ENCODE measurements at places on chromosomes 3 and 15.

GRCh38 chr15:87881026-87881425, 375.5 kb downstream of the NTRK3 start:
- no peak for DNase-seq

- no peak for DNase-seq
Observed at GRCh38 chr15:73190189-73190601, 137.9 kb downstream of the NEO1 start.

- peak; percentile 37 for DNase-seq
Observed at GRCh38 chr3:189132231-189132671, 39.5 kb upstream of the TPRG1 start.

- DNase-seq: no peak
Observed at GRCh38 chr3:12900885-12901411, 59.6 kb upstream of the RPL32 start.

DNA sequence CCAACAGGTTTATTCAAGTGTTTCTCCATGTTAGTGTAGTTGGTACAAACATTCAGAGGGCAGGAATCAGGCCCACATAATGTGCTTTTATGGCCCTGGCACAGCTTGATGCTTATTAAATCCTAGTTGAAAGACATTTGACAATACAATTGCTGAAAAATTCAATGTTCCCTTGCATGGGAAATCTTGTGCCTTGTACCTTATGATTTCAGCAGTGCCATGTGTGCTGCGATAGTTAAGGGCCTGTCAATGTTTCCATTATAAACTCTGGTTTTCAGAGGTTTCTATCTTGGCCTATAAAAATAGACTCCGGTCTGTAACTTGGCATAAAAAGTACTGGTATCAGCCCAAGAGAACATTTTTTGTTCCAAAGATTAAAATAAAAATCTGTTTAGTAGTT, 207.2 kb downstream of the TBC1D5 start:
- no peak for DNase-seq

GRCh38 chr15:31272558-31273257, 53.9 kb upstream of the KLF13 start:
- DNase-seq: no peak

DNA sequence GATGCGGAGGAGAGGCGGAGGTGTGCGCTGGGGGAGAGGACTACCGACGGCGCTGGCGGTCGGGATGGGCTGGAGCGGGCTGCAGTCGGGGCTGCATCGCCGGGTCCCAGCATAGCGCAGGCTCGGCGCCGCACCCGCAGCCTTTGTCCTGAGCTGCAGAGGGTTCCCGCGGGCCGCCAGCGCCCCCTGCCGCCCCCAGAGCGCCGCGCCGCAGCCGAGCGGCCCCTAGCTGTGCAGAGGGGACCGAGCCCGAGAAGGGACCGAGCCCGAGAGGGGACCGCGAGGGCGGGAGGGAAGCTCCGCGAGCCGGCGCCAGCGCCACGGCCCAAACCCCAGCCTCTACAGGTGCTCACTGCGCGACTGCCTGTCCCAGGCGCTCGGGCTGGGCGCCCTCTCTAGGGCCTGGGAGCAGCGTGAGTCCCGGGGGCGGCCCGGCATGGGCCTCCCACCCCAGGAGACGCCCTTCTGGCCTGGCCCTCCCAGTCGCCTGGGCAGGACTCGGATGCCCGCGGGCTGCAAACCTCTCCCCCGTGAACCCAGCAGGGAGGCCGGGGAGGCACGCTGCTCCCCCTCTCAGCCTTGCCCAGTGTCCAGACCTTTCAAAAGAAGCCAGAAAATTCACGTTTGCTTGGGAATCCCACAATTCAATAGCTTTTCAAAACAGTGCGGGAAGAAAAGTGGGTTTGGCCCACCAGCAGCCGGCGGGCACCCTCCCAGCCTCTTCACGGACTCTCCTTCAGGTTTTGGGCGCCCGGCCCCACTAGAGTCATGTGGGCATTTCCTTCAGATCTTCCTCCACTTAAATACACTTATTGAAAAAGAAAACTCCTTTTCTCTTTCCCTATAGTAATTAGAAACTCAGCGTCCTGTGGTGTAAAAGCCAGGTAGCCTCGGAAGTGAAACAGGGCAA, 134.7 kb downstream of the TPRA1 start:
- DNase-seq: peak; percentile 46

GRCh38 chr3:81753416-81754027, 7.9 kb downstream of the GBE1 start:
- no peak for DNase-seq

GRCh38 chr3:39141171-39141995, 12.0 kb downstream of the CSRNP1 start:
- no peak for DNase-seq

DNA sequence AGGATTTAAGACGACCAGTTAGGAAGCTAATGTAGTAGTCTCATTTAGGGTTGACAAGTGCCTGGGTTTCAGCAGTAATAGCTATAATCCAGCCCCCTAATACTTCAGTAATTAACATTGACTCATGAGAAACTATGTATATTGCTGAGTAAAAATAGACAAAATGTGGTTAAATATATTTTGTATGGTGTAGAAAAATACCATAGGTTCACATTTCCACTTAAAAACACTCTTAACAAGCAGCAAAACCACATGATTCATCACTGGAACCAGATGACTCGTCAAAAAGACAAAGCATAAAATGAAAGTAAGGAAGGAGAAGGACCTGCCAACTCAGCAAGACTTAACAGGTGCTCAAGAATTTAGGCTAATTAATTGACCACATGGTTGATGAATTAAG, 288.9 kb downstream of the EFHB start:
- DNase-seq: no peak

- no peak for DNase-seq
Observed at GRCh38 chr3:94616833-94617232, 554.0 kb downstream of the NSUN3 start.

GRCh38 chr15:89521605-89522004, 25.2 kb upstream of the RHCG start:
- no peak for DNase-seq

GRCh38 chr3:159843840-159844730, 144.6 kb upstream of the IL12A start:
- no peak for DNase-seq

GRCh38 chr3:60081381-60082095, 1031.7 kb upstream of the CFAP20DC start:
- DNase-seq: no peak

DNA sequence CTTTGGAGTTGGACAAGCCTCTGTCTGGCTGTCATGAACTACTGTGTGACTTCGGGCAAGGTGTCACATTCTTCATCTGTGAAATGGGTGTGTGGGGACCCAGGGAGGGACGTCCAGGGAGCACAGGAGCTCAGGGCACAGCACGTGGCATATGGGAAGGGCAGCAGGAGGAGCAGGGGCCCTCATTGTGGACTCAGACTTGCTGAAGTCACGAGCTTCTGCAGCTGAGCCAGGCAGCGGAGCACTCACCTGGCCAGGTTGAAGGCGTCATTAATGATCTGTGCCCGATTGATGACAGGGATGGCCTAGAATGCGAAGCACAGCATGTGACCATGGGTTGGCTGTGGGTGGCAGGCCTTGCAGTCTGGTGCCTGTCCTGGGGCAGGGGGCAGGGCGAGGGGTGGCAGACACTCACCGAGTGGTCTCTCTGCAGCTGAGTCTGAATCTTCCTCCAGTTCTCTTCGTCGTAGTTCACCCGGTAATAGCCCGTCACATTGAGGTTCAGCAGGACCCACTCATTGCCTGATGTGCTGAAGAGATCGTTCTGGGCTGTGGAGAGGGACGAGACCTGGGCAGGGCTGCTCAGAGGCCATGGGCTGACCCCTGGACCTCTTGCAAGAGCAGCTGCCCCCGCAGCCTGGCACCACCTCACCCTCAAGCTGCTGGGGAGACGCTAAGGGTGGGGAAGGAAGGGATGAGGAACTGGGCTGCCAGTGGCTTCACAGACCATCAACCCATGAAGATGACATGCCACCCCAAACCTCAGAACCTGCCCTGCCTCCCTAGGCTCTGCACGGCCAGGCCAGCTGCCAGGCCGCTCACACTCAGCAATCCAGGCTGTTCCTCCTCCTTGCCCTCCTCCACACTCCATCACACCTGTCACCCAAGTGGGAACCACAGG, 15.4 kb downstream of the ANPEP start:
- no peak for DNase-seq

DNA sequence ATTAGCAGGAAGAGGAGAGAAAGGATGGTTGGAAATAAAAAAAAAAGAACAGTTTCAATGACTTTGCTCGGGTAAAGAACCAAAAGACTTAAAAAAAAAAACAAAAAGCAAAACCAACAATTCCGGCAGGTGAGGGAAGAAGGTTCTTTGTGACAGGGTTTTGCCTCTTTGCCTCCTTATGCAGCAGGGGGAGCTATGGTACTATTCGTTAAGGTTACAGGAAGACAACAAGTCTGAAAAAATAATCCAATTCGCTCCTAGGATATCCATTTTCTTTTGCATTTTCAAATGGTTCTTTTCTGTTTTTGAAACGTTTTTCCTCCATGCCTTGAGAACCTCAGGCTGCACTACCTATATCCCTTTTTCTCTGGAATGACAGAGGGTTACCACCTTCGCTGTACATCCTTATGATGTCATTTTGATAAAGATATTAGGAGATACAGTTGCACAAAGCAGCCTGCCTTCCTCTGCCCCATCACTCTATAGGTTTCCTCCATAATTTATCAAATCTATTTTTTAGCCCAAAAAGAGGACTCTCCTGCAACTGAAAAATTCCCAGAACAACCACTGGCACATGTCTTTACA, 55.0 kb downstream of the CFAP20DC start:
- DNase-seq: no peak

DNA sequence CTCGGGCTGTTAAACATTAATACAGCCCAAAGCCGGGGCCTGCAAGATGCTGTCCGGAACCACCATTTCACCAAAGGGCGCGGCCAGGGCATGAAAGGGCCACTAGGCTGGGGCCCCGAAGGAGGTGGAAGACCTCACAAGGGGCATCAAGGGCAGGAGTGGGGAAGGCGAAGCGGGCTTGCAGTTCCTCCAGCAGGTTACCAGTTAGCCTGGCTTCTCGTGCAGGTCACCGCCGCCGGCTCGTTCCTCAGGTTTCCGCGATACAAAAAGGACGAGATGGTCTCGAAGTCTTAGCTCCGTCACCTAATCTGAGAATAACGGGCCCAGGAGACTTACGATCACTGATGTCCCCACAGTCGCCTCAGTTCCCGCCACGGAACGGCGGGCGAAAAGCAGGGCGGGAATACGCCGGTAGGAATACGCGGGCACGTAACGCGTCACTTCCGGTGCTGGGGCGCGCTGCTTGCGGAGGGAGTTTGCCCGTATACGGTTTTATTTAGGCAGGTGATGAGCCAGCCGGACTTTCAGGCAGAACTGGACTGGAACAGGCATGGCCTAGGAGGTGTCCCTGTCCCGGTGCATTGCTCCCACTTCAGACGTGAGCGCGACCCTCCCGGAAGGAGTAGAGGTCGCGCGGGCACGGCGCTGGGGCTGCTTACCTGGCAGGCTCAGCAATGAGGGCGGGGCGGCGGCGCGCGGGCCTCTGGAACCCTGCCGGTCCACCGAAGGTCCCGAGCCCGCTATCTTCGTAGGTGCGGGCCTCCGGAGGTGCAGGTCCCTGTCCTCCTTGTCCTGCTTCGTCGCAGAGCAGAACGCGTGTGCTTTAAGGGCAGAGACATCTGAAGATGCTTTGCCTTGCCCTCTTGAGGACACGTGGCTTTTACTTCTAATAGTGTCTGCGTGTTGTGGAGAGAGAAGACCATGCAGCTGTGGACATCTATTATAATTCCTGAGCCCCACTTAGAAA, at the start of gene RFC4:
Gene RFC4 (minus strand): TSS at position 394 of the 967 bp plus-strand sequence. CDS start 1,769 bp downstream, outside the sequence.
- DNase-seq: peak; percentile 81

- DNase-seq: no peak
Observed at GRCh38 chr3:184335291-184335660, 2.1 kb upstream of the FAM131A start.

DNA sequence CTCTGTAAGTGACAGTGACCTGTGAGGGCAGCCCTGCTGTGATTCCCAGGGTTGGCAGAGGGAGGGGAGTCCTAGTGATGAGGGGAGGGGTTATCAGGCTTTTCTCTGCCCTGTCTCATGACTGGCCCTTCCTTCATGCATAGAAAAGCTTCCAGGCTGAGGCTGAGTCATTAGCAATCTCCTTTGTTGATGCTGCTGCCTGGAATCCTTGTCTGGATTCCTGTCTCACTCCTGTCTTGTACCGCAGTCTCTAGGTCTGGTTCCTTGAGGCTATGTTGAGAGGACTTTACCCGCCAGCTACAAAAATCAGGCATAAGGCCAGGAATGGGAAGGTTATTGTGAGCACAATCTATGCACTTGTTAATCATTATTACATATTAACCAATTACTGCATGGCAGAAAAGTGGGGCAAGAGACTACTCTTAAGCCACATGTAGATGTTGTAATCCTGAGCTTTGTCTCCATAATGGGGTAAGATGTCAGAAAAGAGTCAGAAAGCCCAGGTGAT, 7.2 kb downstream of the KLHL6 start:
- DNase-seq: no peak

GRCh38 chr15:92952458-92952850, 52.3 kb downstream of the CHD2 start:
- DNase-seq: no peak

DNA sequence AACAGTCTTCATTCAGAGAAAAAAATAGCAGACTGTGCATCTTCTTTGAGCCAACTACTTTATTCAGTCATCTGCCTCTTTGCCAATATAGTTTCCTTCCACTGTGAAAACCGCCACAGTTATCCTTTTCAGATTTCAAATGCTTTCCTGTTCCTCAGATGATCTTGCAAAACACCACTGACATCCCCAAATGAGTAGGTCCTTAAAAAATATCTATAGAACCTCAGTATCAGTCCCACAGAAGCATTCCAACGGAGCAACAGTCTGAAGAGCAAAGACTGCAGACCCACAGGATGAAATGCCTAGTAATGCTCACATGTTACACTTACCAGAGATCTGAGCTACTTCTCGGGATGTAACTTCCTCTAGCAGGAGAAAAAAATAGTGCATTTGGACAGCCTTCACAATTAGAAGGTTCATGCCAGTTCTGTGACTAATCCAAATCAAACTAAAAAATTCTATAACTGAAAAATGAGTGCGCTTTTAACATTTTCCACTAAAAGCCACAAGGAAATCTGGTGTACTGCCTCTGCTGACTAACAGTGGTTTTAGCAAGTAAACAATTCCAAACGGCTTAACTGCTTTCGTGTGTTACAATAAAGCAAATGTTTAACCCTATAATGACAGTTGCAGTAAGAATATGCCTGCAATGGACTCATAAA, at the start of gene ANKRD28:
Gene ANKRD28 (minus strand): TSS at position 338 of the 662 bp plus-strand sequence. CDS start 1,458 bp downstream, outside the sequence.
- no peak for DNase-seq

DNA sequence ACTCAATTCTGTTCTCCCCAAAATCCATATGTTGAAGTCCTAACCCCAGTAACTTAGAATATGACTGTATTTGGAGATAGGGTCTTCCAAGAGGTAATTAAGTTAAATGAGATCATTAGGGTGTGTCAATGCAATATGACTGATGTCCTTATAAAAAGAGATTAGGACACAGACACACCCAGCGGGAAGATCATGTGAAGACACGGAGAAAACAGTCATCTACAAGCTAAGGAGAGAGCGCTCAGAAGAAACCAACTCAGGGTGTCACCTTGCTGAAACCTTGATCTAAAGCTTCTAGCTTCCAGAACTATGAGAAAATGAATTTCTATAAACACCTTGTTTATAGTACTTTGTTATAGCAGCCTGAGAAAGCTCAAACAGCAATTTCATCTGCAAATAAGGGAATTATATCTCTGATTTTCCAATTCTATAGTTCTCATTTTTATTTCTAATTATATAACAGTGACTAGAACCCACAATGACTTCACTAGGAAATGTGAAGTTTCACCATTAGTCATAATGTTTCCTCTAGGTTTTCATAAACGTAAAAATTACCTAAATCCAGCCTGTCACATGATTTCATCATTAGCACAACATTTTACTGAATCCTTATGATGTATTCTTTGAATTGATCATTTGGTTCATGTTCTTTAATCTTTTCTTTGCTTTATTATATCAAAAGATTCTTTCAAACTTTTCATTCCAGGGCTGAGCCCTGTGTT, 459.1 kb upstream of the MDFIC2 start:
- no peak for DNase-seq

GRCh38 chr3:76203578-76203977, 418.2 kb upstream of the ZNF717 start:
- no peak for DNase-seq
